ENCODE measurements at places on chromosomes 11 and 22. TPM values are rescaled to one million over a fixed set of nuclear protein-coding genes. Genes with fewer than 3 reads are reported as not detected.

The ABTB2 gene
- 0.29 TPM for total RNA-seq

The OR2D2 gene
- 0.38 TPM for total RNA-seq

The TREH gene
- total RNA-seq, result not detected

The NELL1 gene
- not detected for total RNA-seq

The SMTNL1 gene
- total RNA-seq, result not detected

The IFITM1 gene
- 717 TPM for total RNA-seq

- no peak for DNase-seq
- H3K36me3 ChIP-seq, result no peaks in the 10 kb centered on the region
- no peak overlapping the region for H3K27ac ChIP-seq
- H3K4me3 ChIP-seq, result no peak overlapping the region
- H3K27me3 ChIP-seq, result no peaks in the 10 kb centered on the region
These were observed 328.2 kb downstream of the TTC28 start for GRCh38 chr22:28351476-28351875.

GRCh38 chr11:94793822-94794221 is 25.7 kb downstream of the AMOTL1 start:
- peak overlapping the region; percentile 75 for H3K27ac ChIP-seq
- H3K4me3 ChIP-seq, result no peak overlapping the region
- H3K27me3 ChIP-seq, result no peaks in the 10 kb centered on the region
- H3K36me3 ChIP-seq, result peaks cover 15% of the 10 kb centered on the region
- no peak for DNase-seq

DNA sequence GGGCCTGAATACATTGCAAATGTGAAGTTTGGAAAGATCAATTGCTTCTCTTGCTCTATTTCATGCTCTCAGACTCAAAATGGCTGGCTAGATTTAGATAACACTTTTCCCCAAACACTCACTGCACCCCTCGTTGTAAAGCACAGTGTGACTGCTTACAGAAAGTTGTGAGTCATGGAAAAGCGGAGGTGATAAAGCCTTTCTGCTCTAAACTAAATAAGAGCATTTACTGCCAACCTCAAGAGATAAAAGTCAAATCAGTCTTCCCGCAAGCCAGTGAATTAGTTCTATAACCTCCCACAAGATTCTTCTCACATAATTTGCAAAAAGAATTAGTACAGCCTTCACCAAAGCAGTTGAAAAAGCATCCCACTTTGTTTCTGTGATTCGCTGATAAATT is 168.7 kb downstream of the WT1 start:
- H3K36me3 ChIP-seq, result no peaks in the 10 kb centered on the region
- no peaks in the 10 kb centered on the region for H3K27me3 ChIP-seq
- H3K27ac ChIP-seq, result no peak overlapping the region
- DNase-seq, result no peak

DNA sequence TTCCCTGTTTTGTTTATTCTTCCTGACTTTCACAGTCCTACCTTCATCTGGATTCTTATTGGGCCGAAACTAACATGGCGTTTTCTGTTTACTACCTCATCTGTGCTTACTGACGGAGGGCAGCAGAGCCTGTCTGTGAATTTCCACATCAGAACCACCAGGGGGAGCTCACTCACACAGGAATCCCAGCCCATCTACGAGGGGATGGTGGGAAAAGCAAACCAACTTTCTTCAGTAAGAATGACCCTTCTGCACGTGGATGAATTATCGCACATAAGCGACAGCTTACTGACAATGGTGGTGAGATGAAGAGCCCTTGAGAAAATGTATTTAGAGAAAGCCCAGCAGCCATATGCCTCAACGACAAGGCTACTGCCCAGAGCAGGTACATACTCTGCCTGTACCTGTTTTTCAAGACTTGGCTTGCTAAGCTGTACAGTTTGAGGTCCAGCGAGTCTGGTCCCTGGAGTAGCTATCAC is 42.5 kb downstream of the LARGE2 start:
- H3K4me3 ChIP-seq, result no peak overlapping the region
- peaks cover 3% of the 10 kb centered on the region for H3K4me1 ChIP-seq
- H3K27me3 ChIP-seq, result no peaks in the 10 kb centered on the region
- peaks cover 39% of the 10 kb centered on the region for H3K36me3 ChIP-seq
- H3K27ac ChIP-seq, result no peak overlapping the region

GRCh38 chr11:111531136-111531535 is 9.4 kb upstream of the LAYN start:
- H3K36me3 ChIP-seq, result no peaks in the 10 kb centered on the region
- no peak overlapping the region for H3K27ac ChIP-seq
- no peak for DNase-seq
- no peaks in the 10 kb centered on the region for H3K4me1 ChIP-seq
- H3K27me3 ChIP-seq, result peaks cover 6% of the 10 kb centered on the region

- no peaks in the 10 kb centered on the region for H3K4me1 ChIP-seq
- H3K27me3 ChIP-seq, result no peaks in the 10 kb centered on the region
- peak; percentile 31 for DNase-seq
- H3K4me3 ChIP-seq, result no peak overlapping the region
- no peak overlapping the region for H3K27ac ChIP-seq
These were observed 102.6 kb downstream of the RELT start for GRCh38 chr11:73478737-73479347.

DNA sequence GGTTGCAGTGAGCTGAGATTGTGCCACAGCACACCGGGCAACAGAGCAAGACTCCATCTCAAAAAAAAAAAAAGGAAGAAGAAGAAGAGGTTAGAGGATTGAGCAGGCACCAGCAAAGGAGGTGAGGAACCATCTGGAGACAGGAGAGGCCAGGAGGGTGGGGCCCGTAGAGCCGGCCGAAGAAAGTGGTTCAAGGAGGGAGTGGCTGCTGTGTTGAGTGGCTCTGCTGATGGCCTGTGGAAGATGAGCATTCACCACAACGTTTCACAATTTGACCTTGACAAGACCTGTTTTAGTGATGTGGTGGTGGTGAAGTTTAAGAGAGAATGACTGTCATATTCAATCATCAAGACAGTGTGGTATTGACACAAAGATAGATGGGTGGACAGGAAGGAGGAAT is 6.8 kb upstream of the CTSD start:
- no peak overlapping the region for H3K27ac ChIP-seq
- H3K27me3 ChIP-seq, result no peaks in the 10 kb centered on the region
- H3K36me3 ChIP-seq, result no peaks in the 10 kb centered on the region
- H3K4me3 ChIP-seq, result no peak overlapping the region

- H3K36me3 ChIP-seq, result no peaks in the 10 kb centered on the region
- H3K4me1 ChIP-seq, result no peaks in the 10 kb centered on the region
- no peak overlapping the region for H3K27ac ChIP-seq
- no peak overlapping the region for H3K4me3 ChIP-seq
- H3K27me3 ChIP-seq, result no peaks in the 10 kb centered on the region
These were observed 64.2 kb downstream of the LIF start for GRCh38 chr22:30182350-30182745.

- no peaks in the 10 kb centered on the region for H3K4me1 ChIP-seq
- no peaks in the 10 kb centered on the region for H3K36me3 ChIP-seq
- no peak overlapping the region for H3K27ac ChIP-seq
- no peak for DNase-seq
These were observed 16.3 kb upstream of the GNAZ start for GRCh38 chr22:23053912-23054530.

DNA sequence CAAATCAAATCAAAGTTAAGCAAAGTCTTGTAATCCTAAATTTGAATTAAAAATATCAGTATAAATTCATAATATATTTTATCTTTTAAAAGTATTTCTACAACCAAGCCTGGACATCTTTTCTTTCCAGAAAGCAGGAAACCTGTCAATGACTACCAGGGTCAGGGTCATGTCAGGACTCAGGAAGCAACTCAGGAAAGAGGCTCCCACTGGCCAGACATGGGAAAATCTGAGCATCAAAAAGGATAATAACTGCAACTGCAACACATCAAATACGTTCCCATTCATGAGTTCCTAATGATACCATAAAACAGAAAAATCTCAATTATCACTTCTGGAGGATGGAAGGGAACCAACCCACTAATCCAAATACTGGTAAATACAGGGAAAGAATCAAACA is 76.0 kb upstream of the GALNT18 start:
- H3K4me3 ChIP-seq, result no peak overlapping the region
- H3K4me1 ChIP-seq, result no peaks in the 10 kb centered on the region
- H3K27me3 ChIP-seq, result no peaks in the 10 kb centered on the region
- H3K27ac ChIP-seq, result no peak overlapping the region
- no peak for DNase-seq

DNA sequence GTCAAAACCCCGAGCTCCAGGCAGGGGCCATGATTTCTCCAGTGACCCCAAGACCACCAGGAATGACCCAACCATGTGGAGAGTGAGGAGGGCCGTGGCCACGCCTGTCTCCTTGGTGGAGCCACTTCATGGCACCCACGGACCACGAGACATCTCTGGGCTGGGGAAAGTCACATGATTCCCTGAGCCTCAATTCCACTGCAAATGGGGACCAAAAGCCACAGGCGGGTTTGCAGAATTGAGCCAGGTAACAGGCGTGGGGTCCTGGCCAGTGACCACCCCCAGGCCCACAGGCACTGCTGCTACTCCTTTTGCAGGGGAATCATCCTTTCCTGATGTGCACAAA is 178.9 kb downstream of the CTTN start:
- no peaks in the 10 kb centered on the region for H3K4me1 ChIP-seq
- H3K4me3 ChIP-seq, result no peak overlapping the region
- H3K36me3 ChIP-seq, result no peaks in the 10 kb centered on the region
- no peak overlapping the region for H3K27ac ChIP-seq
- no peak for DNase-seq

GRCh38 chr11:61510166-61510919 is 1.8 kb downstream of the LRRC10B start:
- DNase-seq, result no peak
- H3K36me3 ChIP-seq, result no peaks in the 10 kb centered on the region
- H3K4me1 ChIP-seq, result peaks cover 25% of the 10 kb centered on the region
- no peak overlapping the region for H3K4me3 ChIP-seq
- peaks cover 18% of the 10 kb centered on the region for H3K27me3 ChIP-seq
- H3K27ac ChIP-seq, result no peak overlapping the region
